Glomerular endothelial cell (primary cell): ENCODE measurements at places on chromosomes 1 and 21. TPM values are rescaled to one million over a fixed set of nuclear protein-coding genes. Genes with fewer than 3 reads are reported as not detected.

GRCh38 chr1:59516881-59517280, 220.0 kb downstream of the FGGY start:
- no peak for DNase-seq

- DNase-seq, result no peak
Measured at GRCh38 chr1:32063261-32063681, 9.5 kb upstream of the TMEM39B start.

DNA sequence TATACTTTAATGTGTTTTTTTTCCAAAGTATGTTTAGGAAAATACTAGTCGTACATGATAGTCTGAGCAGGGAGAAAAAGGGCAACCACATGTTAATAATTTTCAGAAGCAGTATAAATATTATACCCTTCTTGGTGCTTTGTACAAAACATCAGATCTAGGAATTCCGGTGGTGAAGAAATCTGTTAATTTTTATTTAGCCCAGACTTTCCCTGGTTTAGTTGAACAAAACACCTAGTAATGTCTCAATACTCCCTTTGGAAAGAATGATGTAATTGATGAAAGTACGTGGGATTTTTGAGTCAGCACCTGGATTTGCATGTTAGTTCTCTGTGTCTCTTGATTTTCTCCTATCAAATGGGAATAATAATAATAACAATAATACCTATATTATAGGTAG, 38.4 kb upstream of the KCNK2 start:
- DNase-seq, result no peak

Gene MROH7
- total RNA-seq, result not detected in 2 replicates

Gene LRRC39
- 0.53 TPM in 1 of 2 replicates, not detected in the other for total RNA-seq

Gene S1PR1
- 260 and 279 TPM in 2 replicates for total RNA-seq
